ENCODE measurements at places on chromosomes 2 and 18.

- peak; percentile 93 for DNase-seq
Measured at GRCh38 chr2:148876595-148877402, 1.8 kb downstream of the KIF5C start.

DNA sequence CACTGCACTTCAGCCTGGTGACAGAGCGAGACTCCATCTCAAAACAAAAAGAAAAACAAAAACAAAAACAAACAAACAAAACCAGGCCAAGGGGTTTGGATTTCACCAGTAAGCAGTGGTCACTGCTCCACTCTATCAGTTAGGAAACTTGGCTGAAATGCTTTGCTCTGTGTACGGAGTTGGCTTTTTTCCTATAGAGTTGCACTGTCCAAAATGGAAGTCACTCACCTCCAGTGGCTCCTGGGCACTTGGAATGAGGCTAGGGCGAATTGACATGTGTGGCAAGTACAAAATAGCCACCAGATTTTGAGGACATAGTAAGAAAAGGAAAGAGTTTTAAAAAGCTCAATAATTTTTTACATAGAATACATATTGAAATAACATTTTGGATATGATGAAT lies 228.7 kb downstream of the LOXHD1 start:
- no peak for DNase-seq

DNA sequence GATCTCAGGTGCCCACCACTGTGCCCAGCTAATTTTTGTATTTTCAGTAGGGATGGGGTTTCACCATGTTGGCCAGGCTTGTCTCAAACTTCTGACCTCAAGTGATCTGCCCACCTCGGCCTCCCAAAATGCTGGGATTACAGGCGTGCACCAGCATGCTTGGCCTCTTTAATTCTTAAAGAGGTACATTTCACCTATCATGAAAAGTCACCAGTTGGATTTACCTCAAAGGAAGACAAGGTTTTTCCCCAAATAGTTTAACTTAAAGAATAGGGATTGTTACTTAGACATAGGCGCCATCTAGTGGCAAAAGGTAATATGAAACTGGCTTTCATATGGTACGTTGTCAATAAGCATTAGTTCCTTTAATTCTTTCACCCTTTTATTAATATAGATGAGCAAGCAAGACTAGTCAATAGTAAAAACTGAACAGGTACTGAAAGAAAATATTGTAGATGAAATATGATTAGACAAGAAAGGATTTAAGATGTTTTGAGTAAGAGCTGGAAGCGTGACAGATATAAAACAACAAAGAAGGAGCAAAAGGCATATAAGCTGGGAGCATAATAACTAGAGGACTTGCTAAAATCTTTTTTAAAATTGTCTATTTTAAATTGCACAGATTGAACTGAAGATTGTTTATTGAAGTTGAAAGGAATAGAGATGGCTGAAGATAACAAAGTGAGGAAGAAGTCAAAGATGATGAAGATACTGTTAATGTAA lies 35.0 kb upstream of the PSMD14 start:
- DNase-seq = peak; percentile 63

DNA sequence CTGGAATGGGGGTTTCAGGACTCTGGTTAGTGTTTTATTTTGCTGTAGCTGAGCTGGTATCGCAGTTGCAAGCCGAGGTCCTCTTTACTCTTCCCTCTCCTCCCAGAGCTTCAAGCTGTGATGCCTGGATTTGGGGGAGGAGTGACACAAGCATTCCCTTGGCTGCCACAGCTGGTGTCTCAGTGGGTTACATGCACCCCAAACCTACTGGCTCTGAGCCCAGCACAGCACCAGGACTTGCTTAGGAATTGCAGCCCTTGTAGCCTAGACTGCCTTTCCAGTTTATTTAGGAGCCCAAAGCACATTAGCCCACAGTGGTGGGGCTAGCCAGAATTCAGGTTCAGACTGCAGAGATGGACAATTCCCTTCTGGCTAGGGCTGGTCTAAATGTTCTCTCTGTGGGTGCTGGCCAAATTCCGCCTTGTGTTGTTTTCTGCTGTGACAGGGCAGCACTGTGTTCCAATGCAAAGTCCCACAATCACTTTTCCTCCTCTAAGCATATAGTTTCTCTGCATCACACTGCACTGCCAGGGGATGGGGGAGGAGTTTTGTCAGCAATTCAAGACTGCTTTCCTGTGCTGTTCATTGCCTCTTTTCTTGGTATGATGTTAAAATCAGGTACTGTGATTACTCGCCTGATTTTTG lies 122.8 kb downstream of the SLC4A10 start:
- DNase-seq = peak; percentile 57

DNA sequence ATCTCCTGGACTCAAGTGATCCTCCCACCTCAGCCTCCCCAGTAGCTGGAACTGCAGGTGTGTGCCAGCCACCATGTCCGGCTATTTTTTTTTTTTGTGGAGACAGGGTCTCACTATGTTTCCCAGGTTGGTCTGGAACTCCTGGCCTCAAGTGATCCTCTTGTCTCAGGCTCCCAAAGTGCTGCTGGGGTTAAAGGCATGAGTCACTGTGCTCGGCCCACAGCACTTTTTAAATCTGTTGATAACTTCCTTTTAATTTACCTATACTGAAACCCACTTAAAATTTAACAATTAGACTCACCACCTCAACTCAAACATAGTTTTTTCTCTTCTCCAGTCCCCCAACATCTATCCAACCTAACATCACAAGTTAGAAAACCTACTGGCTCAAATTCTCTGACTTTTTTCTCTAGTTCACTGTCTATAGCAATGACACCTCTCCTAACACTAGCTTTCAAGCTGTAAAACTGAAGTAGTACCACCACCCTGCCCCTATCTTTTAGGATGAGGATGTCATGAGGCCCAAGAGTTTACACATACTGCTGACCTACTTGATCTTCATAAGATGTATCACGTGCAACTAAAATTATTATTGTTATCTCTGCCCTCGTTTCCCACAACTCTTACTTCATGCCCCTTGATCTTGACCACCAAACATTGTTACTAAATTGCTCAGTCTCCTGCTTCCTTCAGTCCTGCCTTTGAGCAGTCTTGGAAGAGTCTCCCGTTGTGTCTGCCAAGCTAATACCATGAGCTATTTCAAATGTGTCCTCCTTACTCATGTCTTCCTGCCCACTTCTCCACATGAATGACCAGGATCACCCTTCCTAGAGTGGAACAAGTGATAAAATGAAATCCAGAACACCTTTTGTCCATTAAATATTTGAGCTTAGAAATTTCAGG lies 142.3 kb upstream of the ZFP36L2 start:
- no peak for DNase-seq

DNA sequence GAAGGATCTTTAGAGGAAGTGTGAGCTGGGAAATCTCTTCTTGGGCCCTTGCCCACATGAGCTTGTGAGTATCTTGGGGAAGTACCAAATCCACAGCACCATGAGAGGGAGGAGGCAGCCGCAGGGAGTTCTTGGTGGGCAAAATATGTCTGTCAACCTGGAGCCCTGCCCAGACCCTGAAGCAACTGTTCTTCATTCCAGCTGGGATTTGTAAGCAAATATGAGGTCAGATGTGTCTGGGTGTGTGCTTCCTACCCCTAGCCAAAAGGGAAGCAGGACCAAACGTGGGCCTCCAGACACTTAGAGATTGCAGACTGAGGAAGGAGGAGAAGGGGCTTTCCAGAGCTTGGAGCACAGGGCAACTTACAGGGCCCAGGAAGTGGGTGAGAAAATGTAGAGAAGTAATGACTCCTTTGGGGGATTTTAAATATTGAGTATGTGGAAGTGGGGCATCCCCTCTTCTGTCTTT lies 41.9 kb downstream of the TMEM247 start:
- no peak for DNase-seq

DNA sequence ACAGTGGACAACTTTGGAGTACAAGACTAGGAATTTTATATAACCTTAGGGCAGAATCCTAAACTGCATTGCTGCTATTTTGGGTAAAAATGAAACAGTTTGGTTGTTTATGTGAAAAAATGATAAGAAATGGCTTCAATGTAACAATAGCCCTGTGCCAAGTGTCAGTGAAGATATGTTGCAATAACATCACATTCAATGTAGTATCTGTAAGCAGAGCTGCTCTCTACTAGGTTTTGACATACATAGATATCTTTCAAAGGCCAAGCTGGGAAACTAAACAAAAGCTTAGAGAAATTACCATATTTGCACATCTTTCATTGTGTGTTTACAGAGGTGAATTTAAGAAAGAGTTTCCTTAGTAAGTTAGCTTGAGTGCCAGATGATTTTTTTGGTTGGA lies 135.0 kb upstream of the DOK6 start:
- no peak for DNase-seq

- DNase-seq = peak; percentile 33
Measured at GRCh38 chr2:20434588-20435294, 12.1 kb upstream of the RHOB start.

DNA sequence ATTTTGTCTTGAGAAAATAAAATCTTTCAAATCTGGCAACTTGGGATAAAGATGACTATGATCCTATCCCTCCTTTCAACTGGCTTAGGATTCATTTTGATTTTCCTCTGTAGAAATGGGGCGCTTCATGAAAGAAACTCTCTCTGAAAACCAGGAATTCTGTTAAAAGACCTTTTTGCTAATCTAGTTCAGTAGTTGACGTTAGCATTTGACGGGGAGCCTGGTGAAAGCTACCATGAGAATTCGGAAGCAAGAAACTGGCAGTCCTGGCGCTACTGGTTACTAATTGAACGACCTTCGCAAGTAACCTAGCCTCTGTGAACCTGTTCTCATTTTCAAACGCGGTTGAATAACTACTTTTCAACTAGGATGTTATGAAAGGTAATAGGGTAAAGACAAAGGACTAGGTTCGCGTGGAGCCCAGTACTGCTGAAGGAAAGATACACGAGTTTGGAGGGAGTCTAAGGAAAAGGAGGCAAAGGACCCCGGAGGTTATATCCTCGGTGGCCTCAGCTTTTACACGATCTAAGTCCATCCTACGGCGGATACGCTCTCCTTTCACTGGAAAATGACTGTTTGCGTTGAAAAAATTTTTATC lies 604 bp upstream of the STK11IP start:
- no peak for DNase-seq

GRCh38 chr2:95025406-95026319 lies at the start of gene MAL:
MAL (plus strand) TSS chr2:95025708; CDS start chr2:95025793, 85 bp downstream.
- peak; percentile 34 for DNase-seq

DNA sequence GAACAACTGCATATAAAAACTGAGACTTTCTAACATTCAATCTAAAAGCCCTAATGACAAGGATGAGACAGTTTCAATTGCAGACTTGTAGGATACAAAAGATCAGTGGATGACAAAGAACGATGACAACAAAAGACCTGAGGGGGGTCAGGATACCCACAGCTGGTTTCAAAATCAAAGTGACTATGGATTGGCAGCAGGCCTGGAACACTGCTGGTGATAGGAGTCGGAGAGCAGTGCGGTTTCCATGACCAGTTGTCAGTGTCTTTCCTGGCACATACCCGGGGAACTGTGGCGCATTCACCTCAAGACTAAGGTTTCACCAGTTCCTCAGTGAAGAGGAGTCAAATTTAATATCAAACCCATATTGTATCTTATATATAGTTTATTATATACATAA lies 42.0 kb downstream of the EHD3 start:
- DNase-seq = peak; percentile 1

DNA sequence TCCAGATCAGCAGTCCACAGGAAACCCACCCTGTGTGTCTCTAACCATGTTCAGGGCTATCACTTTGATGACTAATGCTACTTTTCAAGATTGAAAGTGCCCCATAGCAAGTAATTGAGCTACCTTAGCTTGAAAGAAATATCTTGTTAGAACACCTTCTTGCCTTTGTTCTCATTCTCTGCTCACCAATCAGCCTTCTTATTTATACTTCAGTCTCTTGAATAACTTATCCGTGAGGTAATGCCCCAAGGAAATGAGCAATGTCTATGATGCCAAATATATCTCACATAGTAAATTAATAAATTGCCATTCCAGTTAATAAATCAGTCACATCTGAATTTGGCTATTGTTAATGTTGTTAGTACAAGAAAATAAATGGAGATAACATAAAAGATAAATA lies 141.6 kb downstream of the WDPCP start:
- no peak for DNase-seq

GRCh38 chr2:52465287-52465686 lies 1302.3 kb upstream of the CHAC2 start:
- DNase-seq = no peak

DNA sequence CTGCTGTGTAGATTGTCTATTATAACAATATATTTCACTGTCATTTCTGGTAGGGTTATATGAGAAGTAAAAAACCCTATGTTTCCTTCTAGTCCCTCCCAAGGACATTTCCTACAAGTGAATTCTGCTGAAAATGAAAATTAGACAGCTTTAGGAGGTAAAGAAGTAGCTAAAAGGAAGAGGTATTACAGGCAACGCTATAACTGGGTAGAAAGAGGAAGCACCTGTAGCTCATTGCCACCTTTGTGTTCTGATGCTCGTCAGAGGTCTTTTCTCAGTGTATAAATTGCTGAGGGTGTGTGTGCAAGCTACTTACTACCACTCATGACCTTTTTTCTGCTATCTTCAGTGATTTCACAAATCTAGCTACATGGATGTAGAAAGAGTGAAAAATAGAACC lies 1.4 kb downstream of the DNAJC10 start:
- peak; percentile 14 for DNase-seq

DNA sequence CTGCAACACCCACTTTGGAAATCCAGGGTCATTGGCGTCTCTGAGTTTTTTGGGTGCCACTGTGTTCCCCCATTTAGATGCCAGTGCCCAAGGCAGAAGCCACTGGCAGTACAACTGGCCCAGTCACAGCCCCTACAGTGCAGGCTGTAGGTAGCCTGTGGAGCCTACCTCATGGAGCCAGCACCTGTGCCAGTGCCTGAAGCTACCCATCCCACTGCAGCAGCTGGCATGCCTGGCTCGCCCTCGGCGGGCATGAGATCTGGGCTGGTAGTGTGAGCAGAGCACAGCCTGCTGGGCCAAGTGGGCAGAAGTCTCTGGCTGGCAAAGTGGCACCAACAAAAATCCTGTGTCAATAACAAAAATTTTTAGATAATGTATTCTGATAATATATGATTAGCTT lies 1111.4 kb upstream of the NXPH2 start:
- no peak for DNase-seq

DNA sequence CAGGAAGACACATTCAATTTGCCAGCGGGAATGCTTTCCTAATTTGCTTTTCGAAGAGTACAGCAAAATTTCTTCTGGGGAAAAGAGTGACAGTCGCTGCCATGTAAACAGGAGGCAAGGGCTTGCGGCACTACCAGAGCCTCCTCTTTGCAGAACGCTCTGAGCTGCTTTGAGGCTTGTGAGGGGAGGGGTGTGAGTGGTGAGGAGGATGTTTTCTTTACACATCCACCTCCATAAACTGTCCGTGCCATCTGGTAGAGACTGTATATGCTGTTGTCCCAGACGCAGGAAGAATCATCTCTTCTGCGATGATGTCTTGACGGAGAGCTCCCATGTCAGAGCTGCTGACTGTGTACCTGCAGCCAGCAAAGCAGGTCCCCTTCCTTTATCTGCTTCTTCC lies 138.0 kb downstream of the SOCS6 start:
- no peak for DNase-seq

DNA sequence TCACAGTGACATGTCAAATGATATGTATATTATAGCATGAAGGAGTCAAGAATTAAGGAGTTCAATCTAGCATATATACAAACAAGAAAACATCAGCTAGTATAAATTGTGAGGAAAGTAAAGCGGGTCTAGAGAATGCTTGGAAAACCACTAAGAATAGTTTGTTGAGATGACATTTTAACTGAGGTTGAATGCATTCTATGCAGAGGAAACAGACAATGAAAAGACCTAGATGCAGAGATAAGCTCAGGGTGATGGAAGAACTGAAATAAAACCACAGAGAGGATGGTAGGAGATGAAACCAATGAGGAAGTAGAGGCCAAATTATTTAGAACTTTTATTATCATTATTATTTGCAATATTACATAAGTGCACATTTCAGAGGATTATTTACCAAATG lies 803.6 kb upstream of the FANCL start:
- no peak for DNase-seq

- no peak for DNase-seq
Measured at GRCh38 chr2:7262727-7263126, 345.5 kb downstream of the RNF144A start.
